ENCODE measurements at places on chromosomes 11 and 22. TPM values are rescaled to one million over a fixed set of nuclear protein-coding genes. Genes with fewer than 3 reads are reported as not detected.

DNA sequence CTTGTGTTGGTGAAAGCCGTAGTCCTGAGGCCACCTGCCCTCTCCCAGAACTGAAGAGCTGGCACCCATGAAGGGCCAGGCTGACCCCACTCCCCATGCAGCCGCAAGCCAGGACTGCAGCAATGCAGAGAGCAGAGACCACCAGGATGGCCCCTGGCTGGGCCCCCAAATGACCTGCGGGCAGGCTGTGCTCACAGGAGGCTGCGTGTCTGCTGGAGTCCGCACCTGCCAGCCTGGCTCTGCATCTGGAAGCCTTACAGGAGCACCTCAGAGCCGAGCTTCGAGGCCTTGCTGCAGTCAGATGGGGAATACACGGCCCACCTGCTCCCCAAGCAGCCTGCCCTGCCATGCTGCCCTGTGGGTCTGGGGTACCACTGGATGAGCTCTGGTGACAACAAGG, 1336.8 kb downstream of the TBC1D22A start:
- no peak for DNase-seq

- DNase-seq: peak; percentile 42
Observed at GRCh38 chr11:63858628-63859550, 20.0 kb downstream of the MARK2 start.

Gene MOV10L1
- total RNA-seq: not detected

Gene SCN2B
- total RNA-seq: 0.03 TPM

DNA sequence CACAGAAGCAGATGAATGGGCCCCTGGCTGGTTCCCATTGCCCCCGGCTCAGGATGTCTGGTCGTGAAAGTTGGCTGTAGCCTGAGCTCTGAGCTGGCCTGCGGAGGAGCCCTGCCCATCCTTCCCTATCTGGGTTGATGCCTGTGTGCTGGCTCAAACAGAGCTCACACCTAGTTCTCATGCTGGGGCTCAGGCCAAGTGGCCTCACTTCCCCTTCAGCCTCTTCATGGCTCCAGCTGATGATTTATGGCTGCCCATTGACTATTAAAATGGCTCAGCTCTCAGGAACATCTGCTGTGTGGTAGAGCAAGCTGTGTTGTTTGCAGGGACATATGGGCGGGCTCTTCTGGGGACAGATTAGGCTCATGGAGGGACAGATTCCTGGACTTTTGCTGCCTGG, 64.7 kb downstream of the ADAMTS15 start:
- no peak for DNase-seq

Gene ACO2
- total RNA-seq: 86.8 TPM

- DNase-seq: no peak
Observed at GRCh38 chr11:114176321-114176720, 116.8 kb downstream of the ZBTB16 start.

DNA sequence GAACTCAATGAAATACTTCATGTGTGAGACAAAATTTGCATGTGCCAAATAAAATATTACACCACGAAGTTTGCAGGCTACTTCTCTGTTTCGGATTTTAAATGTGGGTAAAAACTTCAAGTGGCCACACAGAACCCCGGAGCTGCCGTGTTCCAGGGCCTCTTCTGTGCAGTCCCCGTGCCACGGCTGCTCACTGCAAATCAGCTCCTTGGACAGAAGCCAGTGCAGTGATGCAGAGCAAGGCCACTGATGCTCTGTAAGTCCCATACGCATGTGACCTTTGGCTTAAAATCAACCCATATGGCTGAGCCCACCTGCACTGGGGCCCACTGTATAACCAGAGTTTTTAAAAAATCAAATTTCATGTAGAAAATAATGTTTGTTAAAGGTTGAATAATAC, 1309.4 kb downstream of the TBC1D22A start:
- no peak for DNase-seq

GRCh38 chr11:15523543-15523942, 408.8 kb downstream of the INSC start:
- no peak for DNase-seq

Gene PKP3
- total RNA-seq: 13.1 TPM

Gene DBX1
- not detected for total RNA-seq

Gene TANGO2
- total RNA-seq: 18.8 TPM

Gene NRIP3
- 52.6 TPM for total RNA-seq

Gene B4GALNT4
- total RNA-seq: 3.0 TPM

DNA sequence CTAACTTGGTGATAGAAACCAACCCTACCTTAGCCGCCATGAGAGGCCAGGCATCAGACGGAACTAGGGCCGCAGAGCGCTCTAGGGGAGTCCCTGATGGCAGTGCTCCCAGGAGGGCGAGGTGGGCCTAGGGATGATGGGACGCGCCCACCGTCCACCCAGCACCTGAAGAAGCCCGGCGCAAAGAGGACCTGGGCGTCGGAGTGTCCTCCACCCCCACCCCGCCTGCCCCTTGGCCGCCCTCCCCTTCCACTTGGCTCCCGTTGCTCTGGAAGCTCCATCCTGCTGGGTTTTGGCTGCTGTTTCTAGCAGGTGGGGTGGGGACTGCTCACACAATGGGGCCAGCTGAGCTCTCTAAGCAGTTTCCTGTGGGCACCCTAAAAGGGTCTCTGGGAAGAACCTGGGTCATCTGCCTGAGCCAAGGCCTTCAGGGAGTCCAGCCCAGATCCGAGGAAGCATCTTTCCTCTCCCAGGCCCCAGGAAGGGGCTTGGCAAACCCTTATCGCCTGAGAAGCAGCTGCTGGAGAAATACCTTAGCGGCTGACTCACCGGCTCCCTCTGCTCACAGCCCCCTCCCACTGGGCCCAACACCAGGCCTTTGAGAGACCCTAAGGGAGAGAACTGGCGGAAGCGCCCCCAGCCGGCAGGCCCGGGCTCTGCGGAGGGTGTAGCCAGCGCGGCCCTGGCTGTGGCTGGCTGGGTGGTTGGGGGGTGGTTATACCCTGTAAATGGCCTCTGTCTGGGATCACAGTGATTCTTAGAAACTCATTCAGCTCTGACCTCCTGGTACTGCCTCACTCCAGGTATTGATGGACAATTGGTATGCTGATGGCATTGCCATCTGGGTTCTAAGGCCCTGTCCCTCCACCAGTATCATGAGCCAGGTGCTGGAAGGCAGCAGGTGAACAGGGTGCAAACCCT, 19.3 kb downstream of the CREB3L1 start:
- DNase-seq: peak; percentile 87

DNA sequence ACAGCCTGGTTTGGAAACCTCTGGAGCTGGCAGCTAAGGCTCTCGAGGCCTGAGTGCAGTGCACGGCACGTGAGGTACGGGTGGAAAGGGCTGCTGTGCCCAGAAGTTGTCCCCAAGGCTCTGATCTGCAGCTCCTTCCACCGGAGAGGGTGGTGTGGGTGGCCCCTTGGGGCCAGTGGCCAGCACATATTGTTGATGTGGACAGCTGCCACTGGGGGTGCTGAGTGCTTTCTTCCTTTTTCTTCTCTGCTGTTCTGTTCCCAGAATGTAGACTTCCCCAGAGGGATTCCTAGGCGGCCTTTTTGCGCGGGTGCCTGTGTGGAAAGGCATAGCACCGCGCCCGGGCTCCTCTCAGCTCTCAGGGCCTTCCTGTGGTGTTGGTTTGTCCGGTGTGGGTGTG, 1476.5 kb downstream of the TBC1D22A start:
- DNase-seq: no peak

Gene MDK
- 40.5 TPM for total RNA-seq

Gene LSP1
- 1.2 TPM for total RNA-seq

DNA sequence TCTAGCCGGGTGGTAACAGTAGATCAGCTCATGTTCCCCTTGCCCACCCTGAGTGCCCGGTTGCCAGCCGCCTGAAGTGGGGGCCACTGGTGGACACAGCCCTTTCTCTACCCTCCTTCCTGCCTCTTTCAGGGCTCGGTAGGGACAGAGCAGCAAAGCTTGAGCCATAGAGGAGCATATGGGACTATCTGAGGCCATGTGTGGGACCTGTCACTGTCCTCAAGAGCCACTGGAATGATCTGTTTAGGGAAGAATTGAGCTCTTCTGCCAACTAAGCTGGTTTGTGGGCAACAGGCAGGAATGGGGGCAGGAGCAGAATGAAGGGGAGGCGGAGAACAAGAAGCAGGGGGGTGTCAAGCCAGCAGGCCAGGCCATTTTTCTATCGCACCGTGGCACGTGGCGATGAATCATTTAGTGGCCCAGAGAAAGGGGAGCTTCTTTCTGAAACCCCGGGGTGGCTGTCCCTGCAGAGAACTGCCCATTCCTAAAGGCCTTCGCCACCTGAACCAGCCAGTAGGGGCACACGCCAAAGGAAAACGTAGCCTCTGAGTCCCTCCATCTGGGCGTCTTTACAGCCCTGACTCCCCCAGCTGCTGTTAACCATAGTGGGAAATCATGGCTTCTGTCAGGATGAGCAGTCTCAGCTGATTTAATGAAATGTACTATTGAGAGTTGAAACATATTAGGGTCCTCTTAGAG, 8.8 kb downstream of the ASPHD2 start:
- no peak for DNase-seq

GRCh38 chr11:112255067-112255720, 5.5 kb downstream of the PLET1 start:
- peak; percentile 84 for DNase-seq

Gene NRXN2
- total RNA-seq: not detected

GRCh38 chr11:122714004-122714403, 58.5 kb downstream of the UBASH3B start:
- no peak for DNase-seq

GRCh38 chr22:31346255-31346732, at the start of gene PATZ1:
TSS of gene PATZ1 (minus strand) at chr22:31346346. CDS start at chr22:31345602, 744 bp downstream.
- DNase-seq: peak; percentile 65

- DNase-seq: peak; percentile 54
Observed at GRCh38 chr11:101862391-101863233, 52.2 kb upstream of the CEP126 start.

GRCh38 chr11:66280428-66280827, 2.5 kb downstream of the CNIH2 start:
- no peak for DNase-seq

GRCh38 chr11:61026121-61027031, 54.9 kb downstream of the CD6 start:
- no peak for DNase-seq

Gene ZNF215
- not detected for total RNA-seq

Gene MS4A6A
- not detected for total RNA-seq

- no peak for DNase-seq
Observed at GRCh38 chr22:50083462-50084079, 1.7 kb downstream of the MLC1 start.

- peak; percentile 45 for DNase-seq
Observed at GRCh38 chr11:14148653-14149273, 186.2 kb downstream of the SPON1 start.
